ENCODE measurements at places on chromosomes 1 and 21. TPM values are rescaled to one million over a fixed set of nuclear protein-coding genes. Genes with fewer than 3 reads are reported as not detected.

GRCh38 chr1:164602480-164603093, 43.6 kb downstream of the PBX1 start:
- no peak for DNase-seq

- DNase-seq, result no peak
These were observed at the start of gene PTPRC for GRCh38 chr1:198638894-198639635. Gene PTPRC, plus strand, starts transcription at chr1:198639040. Its CDS starts 229 bp downstream, at chr1:198639269.

DNA sequence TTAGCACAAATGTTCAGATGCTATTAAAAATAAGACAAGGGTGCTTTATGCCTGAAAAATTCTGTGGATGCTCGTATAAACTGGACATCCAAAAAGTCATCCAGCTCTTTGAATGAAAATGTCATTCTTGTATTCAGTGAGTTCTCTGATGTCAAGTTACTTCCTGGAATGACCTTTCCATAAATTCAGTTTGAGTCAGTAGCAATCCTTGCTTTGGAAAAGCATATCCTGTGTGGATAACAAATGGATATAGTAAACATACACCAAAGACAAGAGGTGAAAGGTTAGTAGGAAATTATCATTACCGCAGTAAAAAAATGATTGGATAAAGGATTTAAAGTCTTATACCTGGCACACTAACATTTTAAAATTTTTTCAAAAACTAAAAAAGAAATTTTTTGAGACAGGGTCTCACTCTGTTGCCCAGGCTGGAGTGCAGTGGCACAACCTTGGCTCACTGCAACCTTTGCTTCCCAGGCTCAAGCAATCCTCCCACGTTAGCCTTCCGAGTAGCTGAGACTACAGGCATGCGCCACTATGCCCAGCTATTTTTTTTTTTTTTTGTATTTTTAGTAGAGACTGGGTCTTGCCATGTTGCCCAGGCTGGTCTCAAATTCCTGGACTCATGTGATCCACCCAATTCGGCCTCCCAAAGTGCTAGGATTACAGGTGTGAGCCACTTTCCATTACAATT, 10.8 kb upstream of the LAMC1 start:
- no peak for DNase-seq

- DNase-seq, result no peak
These were observed 17.5 kb upstream of the MTARC1 start for GRCh38 chr1:220769205-220769604.

Gene PPFIA4
- total RNA-seq, result 0.11 TPM

DNA sequence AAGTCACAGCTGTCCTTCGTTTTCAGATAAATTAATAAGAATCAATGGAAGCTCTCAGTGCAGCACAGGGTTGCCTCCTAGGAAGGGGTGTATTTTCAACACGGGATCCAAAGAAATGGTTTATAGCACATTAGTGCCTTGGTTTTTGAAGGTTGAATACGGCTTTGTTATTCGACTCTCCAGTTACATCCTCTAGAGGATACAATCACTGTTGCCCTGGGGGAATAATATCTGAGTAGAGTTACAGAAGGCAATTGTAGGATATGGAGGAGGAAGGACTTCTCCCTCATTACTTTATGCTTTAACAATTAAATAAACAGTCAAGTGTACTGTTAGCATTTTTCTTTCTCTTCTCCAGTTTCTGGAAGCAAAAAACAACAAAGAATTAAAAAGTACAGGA, 14.3 kb upstream of the ZNF326 start:
- DNase-seq, result no peak

Gene PLA2G2F
- total RNA-seq, result not detected

Gene LINGO4
- total RNA-seq, result not detected

Gene S100A5
- total RNA-seq, result not detected

- no peak for DNase-seq
These were observed 39.8 kb downstream of the RAB3B start for GRCh38 chr1:51950701-51951100.

DNA sequence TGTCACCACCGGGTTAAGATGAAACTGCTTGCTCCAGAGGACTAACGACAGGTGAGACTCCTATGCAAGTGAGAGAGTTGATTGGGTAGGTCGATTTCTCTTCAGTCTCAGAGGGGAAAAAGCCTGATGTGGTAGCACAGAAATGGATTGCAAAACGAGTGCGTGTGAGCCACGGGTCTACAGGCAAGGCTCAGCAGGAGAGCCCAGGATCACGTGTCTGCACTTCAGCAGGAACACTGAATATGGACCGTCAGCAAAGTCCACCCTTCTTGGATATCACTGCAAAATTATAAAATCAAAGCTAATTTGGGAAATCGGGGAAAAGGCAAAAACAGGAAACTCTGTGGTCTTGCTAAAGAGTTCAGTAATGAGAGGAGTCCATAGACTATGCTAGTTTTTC, 107.7 kb upstream of the ZNF648 start:
- no peak for DNase-seq

GRCh38 chr1:32754317-32755097, 51.9 kb upstream of the SYNC start:
- DNase-seq, result no peak

GRCh38 chr21:29256126-29256910, 42.4 kb upstream of the BACH1 start:
- DNase-seq, result no peak

GRCh38 chr1:226154593-226154992, 31.9 kb downstream of the ACBD3 start:
- DNase-seq, result no peak

- DNase-seq, result no peak
These were observed 2.9 kb downstream of the MXRA8 start for GRCh38 chr1:1355416-1355815.

DNA sequence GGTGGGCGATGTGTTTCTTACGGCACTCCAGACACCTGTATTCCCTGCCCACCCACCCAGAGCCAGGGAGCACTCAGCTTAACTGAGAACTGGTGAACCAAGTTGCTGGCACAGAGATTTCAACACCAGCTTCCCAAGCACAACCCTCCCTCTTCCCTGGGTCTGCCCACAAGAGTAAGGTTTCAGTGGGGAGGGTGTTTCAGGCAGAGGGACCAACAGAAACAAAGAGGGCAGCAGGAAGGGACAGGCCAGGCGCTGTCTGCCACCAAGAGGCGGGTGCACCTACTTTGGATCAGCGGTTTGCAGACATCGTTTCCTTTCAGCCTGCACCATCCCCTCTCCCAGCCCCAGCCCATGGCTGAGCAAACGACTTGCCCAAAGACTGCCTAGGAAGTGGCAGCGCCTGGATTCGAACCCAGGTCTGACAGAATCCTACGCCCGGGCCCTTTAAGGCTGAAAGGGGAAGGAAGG, 21.9 kb upstream of the ALDH4A1 start:
- no peak for DNase-seq

Gene KIF17
- total RNA-seq, result 0.13 TPM

Gene S100A7
- total RNA-seq, result not detected
